ENCODE measurements at places on chromosomes 11 and 22.

GRCh38 chr11:55726715-55727324 is 46.4 kb upstream of the OR5D13 start:
- no peak for DNase-seq

GRCh38 chr11:95910638-95911368 is 13.1 kb downstream of the MTMR2 start:
- no peak for DNase-seq

DNA sequence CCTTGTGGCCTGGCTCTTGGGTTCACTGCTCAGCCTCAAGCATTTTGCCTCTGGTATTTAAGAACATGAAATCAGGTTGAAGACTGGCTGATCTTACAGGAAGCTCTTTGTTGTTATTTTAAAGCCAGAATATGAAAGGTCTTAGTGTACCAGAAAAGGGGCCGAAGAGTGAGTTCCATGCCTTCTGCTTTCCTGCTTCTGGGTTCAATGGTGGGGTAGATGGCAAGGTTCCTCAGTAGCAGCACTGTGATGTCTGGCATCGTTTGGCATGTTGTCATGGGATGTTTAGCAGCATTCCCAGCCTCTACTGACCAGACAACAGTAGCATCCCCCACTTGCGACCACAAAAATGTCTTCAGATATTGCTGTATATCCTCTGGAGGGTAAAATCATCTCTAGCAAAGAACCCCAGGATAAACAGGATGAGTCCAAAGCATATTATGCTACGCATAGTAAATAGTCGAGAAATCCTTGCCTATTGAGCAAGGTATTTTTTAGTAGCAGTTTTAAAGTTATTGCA is 2.4 kb downstream of the VPS26B start:
- no peak for DNase-seq

GRCh38 chr11:113684496-113684895 is 21.6 kb downstream of the TMPRSS5 start:
- DNase-seq, result no peak

DNA sequence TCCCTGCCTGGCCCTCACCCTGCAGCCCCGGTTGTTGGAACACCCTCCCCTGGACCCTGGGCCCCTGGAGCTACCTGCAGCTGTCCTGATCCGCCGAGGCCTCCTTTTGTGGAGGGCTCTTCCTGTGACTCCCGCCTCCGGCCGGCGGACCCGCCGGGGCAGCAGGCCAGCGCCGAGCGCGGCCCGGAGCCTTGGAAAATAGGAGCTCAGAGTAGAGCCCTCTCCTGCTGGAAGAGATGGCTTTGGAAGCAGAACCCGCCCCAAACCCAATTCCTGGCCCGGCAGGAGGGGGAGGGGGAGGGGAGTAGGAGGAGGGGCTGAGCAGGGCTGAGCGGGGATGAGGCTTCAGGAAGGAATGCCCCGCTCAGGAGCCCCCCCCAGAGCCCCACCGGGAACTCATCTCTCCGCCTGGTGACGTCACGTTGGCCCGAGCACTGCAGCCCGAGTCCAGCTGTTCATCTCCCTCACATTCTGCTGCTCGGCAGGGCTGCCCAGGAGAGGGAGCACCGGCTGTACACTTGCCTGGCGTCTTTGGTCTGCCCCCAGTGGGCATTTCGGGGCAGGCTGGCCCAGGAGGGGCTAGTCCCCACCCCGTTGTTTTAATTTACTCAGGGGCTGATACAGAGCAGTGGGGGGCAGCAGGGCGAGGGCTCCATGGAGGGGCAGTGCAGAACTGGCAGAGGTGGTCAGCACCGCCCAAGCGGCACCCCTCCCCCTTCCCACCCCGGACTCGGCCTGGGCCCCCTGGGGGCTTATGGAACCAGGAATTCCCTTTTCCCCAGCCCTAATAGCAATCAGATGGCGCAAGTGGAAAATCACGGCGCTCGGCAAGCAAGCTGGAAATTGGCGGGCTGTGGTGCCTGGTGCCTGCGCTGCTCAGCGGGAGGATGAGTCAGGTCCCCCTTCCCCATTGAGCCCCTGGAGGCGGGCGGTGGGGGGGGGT is at the start of gene MRGPRF:
Gene MRGPRF, minus strand, starts transcription at position 238 of the 943 bp plus-strand sequence. CDS start 3,345 bp downstream, outside the sequence.
- DNase-seq, result no peak

- no peak for DNase-seq
Measured at GRCh38 chr11:44241851-44242250, 68.1 kb downstream of the ALX4 start.

DNA sequence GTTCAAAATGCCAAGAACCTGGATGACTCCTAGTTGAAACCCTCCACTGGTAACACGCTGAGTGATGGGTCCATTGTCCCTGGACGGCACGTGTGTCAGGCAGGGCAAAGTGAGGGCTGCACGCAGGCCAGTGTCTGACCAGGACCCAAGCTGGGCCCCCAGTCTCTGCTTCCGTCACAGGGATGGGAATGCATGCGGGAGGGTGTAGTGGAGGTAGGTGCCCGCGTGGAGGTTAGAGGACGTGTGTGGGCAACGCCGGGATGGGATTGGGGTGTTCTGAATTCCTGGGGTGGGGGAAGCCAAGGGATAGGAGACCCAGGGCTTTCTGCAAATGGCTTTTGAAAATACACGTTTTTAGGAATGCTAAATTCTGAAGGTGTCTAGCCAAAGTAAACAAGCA is 943.3 kb downstream of the BRD1 start:
- no peak for DNase-seq

DNA sequence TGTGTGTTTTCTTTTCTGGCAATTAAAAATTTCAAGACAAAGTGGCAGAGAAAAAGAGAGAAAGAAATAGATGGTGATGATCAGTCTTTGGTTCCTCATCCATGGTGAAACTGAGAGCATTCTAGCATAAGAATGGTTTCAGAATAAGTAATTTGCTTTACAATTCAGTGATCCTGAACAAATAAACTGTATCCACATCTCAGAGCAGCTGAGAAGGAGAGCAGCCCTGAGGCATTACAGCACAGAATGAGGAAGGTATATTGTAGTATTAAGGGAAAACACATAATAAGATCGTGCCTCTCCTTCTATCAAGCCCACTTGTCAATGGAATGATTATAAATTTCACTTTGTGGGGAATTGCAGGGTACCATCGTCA is 17.4 kb downstream of the LUZP2 start:
- no peak for DNase-seq

DNA sequence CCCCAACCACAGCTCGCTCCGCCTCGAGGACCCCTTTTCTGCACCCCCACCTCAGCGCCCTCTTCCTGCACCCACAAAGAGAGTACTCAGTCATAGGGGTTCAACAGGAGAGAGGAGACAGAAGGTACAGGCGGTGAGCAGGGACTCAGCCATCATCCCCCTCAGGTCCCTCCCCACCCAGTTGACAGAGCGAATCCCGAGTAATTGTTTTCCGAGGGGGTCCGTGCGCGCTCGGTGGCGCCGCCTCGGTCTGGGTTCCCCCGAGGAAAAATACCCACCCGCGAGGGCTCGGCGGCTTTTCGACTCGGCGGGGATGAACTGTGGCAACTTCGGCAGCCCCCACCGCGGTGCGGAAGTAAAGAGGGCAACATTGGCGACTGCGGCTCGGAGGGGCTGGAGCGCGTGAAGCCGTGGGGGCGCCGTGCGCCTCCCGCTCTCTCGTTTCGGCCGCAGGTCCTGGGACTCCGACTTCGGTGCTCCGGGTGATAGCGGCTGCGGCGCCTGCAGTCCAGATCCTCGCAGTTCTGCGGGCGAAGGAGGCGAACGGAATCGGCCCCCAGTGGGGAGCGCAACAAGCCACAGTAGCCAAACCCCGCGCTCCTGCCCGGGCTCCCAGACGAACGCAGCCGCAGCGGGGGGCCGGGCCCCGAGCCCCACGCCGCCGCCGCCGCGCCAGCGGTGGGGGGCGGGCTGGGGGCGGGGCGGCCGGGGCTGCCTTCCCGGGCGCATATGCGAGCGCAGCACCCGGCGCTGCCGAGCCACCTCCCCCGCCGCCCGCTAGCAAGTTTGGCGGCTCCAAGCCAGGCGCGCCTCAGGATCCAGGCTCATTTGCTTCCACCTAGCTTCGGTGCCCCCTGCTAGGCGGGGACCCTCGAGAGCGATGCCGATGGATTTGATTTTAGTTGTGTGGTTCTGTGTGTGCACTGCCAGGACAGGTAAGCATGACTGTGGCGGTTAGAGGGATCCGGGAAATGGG is at the start of gene NELL1:
Gene NELL1, plus strand, starts transcription at position 743 of the 976 bp plus-strand sequence.
- no peak for DNase-seq

DNA sequence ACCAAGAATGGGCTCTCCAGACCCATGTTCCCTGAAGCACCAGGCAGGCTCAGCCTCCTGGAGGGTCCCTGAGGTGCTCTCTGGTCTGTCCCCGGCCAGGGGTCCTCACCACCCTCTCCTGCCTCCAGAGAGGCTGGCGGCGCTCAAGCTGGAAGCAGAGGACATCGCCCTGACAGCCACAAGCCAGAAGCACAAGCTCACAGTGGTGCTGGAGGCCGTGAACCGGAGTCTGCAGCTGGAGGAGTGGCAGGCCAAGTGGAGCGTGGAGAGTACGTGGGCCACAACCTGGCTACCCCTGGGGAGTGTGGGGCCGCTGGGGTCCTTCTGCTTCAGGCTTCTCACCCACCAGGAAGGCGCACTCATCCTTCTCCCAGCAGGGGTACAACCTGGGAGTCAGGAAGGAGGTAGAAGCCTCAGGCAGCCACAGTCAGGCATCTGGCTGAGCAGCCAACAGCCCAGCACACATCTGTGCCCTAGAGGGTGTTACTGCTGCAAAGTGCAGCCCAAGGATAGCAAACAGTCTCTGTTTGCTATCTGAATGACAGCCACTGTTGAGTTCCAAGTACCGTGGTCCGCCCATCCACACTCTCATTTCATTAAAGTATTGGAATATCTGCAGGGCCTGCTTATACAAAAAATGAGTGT is 8.4 kb downstream of the PARVG start:
- DNase-seq, result peak; percentile 16

DNA sequence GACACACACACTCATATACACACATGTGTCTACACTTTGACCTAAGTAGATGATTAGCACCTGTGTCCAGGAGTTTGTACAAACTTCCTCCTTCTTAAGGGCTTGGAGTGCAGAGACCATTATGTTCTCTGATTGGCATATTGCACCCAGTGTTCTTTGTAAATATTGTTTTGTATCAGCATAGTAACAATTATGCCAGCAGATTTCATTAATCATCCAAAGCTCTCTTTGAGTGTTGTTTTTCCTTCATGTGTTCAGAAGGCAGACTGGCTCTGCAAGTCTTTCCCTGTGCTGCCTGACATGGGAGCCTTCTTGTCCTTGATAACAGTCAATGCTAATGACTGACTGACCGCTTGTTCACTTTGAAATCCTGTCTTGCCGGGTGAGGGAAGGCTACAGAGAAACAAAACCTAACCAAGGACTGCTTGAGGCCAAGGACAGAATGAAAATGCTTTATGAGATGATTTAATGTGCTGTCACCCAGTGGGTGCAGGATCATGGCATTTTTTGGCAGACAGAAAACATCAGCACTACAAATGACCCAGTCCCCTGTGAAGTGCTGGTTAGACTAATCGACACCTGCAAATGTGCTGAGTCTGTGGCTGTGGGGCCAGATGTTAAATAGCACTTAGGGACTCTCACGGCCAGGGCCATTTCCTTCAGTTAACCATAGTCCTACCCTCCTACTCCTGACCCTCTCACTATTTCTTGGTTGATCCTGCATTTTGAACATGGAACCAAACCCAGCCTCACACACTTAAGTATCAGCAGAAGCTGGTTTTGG is 6.6 kb upstream of the BARX2 start:
- DNase-seq, result no peak

DNA sequence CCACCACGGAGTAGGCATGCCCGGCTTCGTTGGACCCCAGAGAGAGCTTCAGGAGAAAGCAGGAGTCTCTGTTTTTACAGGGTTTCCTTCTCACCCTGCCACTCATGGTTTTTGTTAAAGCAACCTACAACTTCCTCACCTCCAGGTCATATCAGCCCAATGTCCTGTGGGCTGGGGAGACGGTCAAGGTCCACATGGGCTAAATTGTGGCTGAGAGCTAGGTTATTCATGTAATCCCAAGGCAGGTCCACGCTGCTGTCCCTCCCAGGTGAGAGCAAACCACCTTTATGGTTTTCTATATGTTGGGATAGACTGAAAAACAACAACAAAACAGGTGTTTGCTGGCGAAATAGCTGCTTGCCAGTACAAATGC is 19.5 kb downstream of the TSPAN32 start:
- DNase-seq, result no peak

DNA sequence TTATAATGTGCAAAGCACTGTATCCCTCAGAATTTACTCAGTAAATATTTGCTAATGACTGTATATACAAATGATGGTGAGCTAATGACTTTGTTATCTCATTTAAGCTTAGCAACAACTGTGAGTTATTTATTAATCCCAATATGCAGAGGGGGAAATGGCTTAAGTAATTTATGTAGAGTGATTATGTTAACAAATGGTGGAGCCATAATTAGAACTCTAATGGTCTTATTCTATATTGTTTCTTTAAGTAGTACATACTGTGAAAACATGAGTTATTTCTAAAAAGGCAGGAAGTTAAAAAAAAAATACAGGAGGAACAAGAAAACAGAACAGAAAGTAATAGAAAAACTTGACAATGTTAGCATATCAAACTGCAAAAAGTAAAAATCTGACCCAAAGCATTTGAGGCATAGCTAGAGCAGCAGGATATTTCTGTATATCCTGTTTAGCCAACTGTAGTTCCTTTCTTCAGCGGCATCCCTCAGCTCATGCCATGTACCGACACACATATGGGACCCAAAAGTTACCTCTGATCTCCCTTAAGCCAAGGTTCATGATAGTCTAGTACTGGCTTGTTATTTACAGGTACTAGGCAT is 94.2 kb downstream of the FCHSD2 start:
- no peak for DNase-seq

GRCh38 chr11:112025707-112026106 is 499 bp downstream of the DLAT start:
- no peak for DNase-seq

DNA sequence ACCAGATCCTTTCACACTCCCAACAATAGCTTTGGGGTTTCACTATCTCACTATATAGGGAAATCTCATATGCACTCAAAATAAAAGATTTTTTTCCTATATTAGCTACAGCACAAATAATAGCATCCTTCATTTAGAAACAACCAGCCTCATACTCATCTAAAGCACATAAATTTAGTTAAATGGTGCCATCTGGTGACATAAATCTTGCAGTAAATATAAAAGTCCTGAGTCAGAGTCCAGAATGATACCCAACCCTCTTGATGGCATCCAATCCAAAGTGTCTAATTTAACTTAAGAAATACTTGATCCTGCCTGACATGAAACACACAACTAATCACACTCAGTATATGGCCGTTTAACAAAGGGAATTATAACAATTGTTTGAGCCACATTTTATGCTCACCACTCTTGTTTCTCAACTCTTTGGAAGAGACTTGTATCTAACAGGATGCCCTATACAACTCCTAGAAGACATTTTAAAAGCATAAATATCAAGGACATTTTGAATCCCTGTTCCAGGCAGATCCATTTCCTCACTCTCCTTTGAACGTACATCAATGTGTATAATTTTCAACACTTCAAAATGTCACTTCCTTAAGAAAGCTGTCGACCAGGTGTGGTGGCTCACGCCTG is 36.2 kb downstream of the DLG2 start:
- no peak for DNase-seq

- DNase-seq, result no peak
Measured at GRCh38 chr11:60528934-60529333, 13.7 kb downstream of the MS4A13 start.
